ENCODE measurements at places on chromosomes 1 and 21.
A peak's percentile ranks its signal among the peaks of the same experiment; 100 is the strongest.

GRCh38 chr21:46188226-46189212 lies 4.3 kb upstream of the SPATC1L start:
- no peak for DNase-seq

DNA sequence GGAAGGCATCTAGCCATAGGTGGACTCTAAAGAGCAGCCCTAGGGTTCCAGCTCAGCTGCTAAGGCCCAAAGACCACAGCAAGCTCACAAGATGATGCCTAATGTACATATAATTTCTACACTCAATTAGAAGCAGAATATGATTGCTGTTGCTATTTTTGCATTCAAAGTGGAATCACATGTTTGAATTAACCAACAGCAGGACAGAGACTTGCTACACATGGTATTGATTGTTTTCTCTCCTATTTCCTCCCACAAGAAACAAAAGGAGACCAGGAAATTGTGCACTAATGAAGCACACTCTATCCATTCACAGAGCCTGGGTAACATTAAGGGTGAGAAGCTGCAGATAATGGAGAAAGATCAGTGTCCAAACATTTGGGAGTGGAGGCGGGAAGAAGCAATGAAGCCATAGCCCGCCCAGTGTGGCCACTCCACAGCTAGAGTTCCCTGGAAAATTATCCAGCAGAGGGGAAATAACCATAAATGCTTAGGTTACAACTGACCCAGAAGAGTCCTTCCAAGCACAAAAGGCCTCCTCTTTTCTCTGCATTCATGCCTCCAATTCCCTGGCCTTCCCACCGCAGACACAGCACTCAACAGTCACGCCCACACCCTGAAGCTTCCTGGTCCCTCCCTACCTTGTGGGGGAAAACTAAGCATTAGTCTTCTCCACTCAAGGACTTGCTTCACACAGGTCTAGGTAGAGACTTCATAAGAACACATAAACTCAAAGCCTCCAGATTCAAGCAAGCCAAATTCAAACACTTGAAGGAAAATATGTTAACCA lies 7.5 kb downstream of the CNN3 start:
- DNase-seq, result no peak

- DNase-seq, result no peak
Observed at GRCh38 chr1:206135248-206135647, 18.1 kb upstream of the AVPR1B start.

DNA sequence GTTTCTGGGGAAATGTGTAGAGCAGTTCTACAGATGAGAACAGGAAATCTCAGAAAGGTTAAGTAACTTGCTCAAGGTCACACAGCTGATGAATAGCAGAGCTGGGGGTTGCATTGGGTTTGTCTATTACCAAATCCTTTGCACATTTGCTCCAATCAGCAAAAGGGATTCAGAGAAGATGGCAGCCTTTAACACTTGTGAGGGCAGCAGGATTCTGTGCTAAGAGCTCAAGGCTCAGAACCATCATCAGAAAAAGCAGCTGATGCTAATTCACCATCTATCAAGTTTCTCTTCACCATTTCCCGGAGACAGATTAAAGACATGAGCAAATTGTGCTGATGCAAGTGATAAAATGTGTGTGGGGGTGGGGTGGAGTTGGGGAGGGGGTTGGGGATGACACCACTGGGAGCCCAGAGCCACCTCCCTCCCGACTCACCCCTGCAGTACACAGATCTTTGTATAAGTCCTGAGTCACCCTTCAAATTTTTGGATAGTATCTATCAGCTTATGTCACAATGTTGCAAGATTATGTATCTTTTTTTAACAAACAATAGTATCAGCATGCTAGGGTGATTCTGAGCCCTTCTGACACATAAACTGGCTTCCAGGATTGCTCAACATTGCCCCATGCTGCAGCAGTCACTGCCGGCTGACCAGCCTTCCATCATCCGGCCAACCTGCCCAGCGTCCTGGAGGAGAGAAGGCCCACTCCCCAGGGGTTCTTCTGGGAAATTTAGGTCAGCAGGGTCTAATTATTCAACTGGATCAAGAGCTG lies 2.8 kb upstream of the SPSB1 start:
- DNase-seq, result no peak

DNA sequence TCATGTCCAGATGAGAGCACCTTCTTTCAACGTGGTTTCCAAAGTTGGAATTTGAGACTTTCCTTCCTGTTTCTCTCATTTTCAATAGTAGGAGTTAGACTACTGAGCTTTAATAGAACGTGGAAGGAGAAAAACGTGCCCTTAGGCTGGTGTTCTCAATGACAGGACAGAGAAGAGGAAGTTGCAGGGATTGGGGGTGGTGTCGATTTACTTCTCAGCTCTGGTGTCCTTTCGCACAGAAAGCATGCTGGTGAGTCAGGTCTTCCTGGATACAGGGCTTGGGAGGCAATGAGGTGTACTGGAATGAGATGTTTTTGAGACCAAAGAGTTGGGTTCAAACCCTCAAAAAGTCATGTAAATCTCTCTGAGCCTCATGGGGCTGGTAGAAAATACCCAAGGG lies 67.1 kb downstream of the HIVEP3 start:
- no peak for DNase-seq

- DNase-seq, result no peak
Observed at GRCh38 chr1:111832521-111833155, 76.9 kb downstream of the DDX20 start.

DNA sequence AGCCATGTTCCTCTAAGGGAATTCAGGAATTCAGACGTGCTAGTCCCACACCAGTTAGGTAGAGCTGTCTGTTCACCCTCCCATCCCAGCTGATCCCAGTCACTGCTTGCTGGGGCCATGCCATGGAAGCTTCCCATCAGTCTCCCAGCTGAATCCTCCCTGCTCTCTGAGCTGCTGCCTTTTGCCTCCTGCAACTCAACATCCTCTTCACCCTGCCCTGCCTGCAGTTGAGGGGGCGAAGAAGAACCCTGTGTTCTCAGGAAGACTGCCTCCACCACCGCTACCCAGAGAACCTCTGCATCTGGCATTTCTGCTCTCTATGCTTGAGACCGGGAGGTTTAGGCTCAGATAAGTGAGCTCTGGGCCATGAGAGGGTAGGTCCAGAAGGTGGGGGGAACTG lies 16.2 kb downstream of the CDCA8 start:
- no peak for DNase-seq

DNA sequence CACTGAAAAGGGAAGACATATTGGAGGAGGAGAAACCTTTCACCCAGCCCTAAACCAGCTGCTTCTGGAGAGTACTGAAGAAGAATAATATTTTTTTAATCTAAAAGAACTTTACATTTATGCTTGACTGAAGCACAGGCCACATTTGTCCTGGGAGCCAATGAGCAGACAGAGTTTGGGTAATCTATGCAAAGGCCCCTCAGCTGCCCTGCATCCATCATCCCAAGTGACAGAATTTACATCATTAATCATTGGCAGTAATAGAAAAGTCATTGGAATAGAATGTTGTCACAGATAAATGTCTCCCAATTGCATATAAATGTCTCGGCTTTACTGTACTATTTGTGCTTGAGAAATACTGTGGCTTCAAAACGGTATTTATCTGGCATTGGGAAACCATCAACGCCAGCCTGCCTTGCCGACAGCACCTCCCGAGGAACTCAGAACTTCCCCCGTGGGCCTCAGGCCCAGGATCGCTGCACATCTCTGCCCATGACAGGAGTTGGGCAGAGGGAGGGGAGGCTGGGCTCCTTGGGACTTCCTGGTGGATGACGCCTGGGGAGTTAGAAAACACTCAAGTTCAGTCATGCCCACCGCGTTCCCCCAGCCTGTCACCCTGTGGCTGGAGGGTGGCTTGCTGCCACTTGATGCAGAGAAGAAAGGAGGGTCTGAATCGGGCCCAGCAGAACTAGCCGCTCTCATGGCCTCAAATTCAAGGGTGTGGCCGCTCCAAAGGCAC lies 133.1 kb downstream of the CAMTA1 start:
- DNase-seq, result peak; percentile 44

- DNase-seq, result no peak
Observed at GRCh38 chr1:94069919-94070285, 51.0 kb downstream of the ABCA4 start.

GRCh38 chr1:54356680-54357147 lies 49.5 kb downstream of the SSBP3 start:
- no peak for DNase-seq

DNA sequence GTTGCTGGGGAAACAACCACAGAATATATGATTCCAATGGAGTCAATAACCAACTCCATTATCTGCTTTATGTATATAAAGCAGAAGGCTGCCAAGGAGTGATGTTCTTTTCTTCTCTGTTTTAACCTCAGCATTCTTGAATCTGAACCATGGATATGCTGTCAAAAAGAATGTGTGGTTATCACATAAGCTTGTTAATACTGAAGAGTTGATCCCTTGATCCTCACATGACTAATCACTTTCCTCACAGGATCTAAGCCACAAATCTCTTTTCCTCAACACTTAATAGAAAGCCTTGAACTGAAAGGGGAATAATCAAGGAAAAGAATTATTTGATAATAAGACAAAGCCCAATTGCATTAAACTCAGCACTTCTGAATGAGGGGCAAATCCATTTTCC lies 271.3 kb upstream of the KIAA0040 start:
- DNase-seq, result no peak

- DNase-seq, result no peak
Observed at GRCh38 chr1:229031061-229031460, 239.8 kb upstream of the RAB4A start.

DNA sequence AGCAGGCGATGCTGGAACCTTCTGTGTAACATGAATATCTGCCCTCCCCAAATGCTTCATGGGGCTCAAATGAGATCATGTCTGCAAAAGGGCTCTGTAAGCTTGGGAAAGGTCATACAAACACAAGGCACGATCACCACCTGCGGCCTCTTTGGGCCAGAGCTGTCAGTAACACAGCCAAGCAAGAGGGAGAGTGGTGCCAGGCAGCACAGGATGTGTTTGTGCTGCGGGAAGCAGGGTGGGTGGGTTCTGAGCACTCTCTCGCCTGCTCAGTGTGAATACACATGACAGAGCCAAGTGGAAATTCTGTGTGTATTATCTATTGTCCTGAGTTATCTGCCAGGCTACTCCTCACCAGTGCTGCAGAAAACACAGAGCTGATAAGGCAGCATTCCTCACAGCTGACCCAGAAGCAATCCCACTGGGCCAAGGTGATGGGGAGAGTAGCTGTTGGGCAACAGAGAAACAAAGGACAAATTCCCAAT lies 101.2 kb downstream of the LAMC2 start:
- DNase-seq, result peak; percentile 55

DNA sequence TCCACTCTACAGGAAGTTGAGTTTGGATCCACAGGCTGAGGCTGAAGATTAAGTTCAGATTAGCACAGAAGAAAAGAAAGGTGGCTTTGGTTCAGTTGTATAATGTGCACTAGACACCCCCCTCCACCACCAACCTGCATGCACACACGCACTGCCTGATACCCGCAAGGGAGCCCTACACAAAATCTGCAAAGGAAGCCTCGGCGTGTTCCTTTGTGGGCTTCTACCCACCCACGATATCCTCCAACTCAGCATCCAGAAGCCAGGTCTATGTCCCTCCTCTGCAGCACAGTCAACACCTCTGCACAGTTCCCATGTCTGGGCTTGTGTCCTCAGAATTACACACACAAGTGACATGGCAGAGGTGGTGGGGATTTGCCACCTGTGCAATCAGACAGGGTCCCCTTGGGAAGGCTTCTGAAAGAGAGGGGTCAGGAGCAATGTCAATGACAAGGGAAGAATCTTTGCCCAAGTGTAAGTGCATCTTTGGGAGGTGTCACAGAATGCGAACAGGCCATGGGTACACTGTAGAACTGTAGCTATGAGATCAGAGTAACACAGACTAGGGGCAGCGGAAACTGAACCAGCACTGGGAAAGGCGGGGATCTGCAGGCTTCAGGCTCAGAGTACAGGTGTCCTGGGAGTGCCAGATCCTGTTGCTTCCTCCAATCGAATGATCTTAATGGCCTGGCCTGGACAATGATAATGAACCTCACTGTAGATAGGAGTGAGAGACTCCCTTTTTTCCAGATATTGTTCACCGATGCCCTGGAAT lies 148.6 kb upstream of the ETV3 start:
- no peak for DNase-seq

DNA sequence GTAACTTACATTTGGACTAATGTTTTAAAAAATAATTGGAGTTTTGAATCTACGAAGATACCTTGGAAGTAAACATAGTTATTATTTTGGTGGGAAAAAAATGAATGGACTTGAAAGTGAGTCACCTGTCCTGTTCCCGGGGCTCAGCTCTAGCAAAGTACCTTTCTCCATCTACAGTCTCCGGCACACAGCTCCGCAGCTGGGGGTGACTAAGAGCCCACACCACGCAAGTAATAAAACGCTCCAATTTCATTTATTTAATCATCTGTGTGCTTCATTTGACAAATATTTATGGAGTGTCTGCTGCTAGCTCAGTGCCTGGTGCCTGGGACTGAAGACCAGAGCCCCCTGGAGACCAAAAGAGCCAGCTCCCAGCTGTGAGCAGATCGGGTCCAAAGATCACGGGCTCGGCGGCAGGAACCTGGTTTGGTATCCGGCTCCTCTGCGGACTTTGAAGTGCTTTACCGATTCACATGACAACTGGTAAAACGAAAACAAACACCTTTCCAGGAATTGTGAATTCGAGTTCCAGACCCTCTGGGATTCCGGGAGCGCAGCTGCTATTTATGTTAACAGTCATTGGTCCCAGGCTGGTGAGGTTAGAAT lies 1.7 kb upstream of the RIPK4 start:
- DNase-seq, result peak; percentile 59

GRCh38 chr1:59445040-59445439 lies 148.1 kb downstream of the FGGY start:
- DNase-seq, result no peak

- no peak for DNase-seq
Observed at GRCh38 chr1:32783851-32784250, 33.3 kb downstream of the YARS1 start.

GRCh38 chr1:75836528-75837100 lies 39.9 kb downstream of the MSH4 start:
- DNase-seq, result no peak

GRCh38 chr1:47919113-47919833 lies 77.9 kb downstream of the TRABD2B start:
- DNase-seq, result no peak

DNA sequence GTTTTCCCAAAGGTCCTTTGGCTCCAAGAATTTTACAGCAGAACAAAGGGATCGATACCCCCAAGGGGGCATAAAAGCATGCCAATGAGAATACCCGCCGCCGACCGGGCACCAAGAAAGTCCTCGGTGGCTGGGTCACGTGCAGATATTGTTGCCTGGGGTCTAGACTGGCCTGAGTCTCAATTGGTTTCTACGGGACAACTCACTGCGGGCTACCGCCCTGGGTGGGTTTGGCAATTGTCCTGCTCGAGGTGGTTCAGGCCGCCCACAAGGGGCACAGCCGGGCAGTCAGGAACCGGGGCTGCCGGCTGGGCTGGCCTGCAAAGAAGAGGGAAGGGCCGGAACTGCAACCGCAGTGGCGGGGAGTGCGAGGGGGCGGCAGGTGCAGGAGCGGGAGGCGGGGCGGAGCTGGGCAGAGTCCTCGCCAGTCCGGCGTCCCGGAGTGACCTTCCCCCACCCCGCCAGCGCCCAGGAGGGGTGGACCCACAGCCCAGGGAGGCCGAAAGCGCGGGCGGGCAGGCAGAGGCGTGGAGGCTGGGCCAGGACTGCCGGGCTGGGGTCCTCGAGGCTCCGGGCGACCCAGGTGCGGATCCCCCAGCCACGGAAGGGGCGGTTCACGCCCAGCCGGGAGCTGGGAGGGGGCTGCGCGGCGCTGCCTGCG lies 926 bp upstream of the ATP1B1 start:
- peak; percentile 75 for DNase-seq

- no peak for DNase-seq
Observed at GRCh38 chr1:179351281-179351680, 14.5 kb upstream of the AXDND1 start.
